ENCODE measurements at places on chromosomes 7 and 10.

DNA sequence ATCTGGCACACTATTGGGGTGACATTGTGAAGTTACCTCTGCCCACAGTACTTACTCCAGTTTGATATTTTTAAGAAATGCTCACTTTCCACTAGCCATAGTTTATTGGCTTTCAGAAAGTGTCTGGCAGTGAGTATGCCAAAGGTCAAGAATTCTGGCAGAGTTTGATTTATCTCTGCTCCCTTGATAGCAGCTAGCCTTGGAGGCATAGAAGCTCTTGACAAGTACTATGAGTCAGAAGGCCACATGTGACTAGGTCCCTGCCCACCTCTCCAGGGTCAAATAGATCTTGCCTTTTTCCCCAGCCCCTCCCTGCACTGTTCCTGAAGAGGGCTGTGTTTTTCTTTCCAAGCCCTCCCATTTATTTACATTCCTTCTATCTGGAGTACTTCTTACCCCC, 202.2 kb downstream of the AUTS2 start:
- DNase-seq: no peak

DNA sequence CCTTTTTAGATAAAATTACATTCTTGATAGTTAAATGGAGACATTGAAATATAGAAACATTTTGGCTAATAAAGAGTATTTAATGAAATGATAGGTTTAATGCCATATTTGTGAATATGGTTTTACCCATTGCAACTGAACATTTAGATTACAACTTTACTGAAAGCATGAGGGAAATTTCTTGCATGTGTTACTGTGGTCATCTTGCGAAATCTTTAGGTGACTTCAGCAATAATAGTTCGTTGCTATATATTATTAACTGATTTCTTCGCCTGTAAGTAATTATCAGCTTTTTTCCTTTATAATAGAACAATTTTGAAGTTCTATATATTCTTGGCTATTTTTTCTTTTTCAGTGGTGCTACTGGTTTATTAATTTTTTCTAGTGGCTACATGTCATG, 83.2 kb downstream of the MLLT10 start:
- DNase-seq: no peak

GRCh38 chr10:44702531-44702930, 208.6 kb upstream of the TMEM72 start:
- no peak for DNase-seq

DNA sequence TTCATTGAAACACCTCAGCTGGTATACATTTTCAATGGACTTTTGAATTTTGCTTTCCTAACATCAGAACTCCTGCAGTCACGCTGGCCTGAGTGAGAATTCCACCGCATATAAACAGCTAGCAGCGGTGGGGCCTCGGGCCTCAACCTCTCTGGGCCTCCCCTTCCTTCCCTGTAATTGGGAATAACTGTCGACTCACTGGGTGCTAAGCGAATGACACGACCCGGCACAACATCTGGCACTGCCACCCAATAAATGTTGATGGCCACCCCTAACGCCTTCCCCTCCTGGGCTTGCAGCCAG, 670 bp downstream of the RCC1L start:
- DNase-seq: no peak

- DNase-seq: no peak
Measured at GRCh38 chr10:43231523-43232078, 35.3 kb downstream of the RASGEF1A start.

DNA sequence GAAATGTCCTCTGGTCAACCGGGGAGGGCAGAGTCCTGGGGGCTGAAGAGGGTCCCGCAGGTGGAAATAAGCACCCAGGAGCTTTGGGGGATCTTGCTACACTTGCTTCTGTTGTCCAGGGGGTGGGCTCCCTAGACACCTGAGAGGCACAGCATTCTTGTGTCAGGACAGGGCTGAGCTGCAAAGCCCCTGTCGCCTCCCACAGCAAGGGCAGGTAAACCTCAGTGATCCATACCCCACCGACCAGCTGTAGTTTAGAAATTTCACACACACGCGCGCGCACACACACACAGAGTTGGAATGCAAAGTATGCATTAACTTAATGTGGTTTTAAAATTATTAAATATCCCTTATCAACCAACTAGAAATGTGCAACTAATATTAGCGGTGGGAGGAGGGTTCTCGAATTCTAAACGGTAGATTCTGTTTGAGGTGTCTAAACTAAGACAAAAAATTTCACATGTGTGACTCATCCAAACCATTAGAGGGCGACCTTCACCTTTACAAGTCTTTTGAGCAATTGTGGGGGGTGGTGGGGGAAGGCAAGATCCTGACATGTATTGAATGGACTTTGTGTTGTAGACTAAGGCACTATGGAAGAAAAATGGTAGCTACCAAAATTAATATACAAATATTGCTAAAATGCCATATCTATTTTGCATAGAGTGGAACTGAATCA, 34.3 kb upstream of the PTF1A start:
- DNase-seq: no peak

- DNase-seq: no peak
Measured at GRCh38 chr7:24172856-24173255, 111.1 kb upstream of the NPY start.

- DNase-seq: no peak
Measured at GRCh38 chr10:43444897-43445466, 8.1 kb downstream of the ZNF487 start.

DNA sequence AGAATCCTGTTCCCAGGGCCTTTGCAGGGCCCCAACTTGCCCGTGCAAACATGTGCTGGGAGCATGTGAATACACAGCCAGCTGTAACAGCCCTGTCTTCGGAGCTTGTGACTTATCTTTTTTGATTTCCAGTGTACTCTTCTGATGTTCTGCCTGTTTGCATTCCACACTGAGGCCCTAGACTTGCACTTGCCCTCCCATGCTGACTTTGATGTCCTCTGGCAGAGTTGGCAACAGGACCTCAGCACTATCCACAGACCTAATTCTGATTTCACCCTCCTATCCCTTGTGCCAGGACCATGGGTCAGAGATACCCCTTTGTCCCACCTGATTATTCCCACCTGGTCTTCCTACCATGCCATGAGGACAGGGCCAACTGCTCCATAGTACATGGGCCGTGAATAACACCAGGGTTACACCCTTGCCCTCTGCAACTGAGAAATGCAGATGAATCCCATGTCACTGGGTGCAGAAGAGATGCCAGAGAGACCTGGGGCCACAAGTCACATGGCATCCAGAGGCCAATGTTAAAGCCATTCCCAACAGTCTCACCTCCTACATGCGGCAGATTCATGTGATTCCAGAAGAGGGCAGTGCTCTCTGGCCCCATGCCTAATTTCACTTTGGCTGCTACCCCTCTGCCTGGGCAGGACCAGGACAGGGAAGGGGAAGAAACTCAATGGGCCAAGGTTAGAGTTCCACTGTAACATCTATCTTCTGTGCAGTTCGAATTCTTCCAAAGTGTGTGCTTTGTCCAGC, 43.0 kb downstream of the SCRN1 start:
- DNase-seq: no peak

GRCh38 chr7:80449836-80450235, 62.0 kb downstream of the GNAT3 start:
- no peak for DNase-seq

- DNase-seq: no peak
Measured at GRCh38 chr10:22624287-22624738, 90.1 kb downstream of the PIP4K2A start.

DNA sequence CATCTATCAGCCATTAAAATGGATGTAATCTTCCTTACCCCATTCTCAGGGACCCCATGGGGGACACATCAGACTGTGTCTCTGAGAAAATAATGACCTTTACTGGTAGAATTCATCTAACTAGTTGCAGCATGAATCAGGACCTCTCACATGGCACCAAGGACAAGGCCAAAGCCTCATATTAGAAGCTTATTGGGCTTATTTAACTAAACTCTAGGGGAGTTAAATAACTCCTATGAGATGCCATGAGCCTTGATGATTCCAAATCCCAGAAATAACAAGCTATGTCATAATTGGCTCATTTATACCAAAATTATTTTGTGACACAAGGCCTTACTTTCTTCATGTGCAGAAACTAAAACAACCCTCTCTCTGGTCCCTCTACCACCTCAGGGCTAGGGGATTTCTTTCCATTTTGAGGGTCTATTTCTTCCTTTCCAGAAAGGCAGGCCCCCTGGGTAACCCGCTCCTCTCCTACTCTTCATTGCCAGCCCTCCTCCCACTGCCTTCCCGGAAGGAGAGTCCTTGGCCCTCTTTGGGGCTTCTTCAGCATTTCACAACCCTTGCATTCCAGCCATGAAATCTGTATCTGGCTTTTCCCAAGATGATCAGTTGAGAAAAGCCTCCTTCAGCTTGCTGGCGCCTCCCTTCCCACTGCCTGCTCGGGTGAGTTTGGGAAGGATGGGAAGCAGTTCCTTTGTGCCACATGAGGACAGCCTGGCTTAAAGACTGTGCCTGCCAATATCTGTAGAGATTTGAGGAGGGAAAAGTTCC, 41.8 kb upstream of the TRIM8 start:
- DNase-seq: no peak

DNA sequence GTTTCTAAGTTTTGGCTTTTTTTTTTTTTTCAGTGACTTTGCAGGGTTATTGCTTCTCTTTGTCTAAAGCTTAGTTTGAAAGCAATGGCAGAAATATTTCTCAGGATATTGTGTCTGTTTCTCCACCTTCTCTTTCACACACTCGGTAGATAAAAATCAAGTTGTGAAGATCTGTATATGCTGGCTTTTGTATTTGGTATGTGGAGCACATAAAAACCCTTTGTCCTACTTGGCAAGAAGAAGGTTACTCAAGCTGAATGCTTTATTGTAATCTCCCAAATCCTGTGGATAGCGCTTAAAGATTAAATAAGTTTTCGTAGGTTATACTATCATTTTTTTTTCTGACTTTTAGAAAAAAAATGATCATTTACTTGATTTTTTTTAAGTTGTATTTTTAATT, 172.4 kb downstream of the CDCA7L start:
- no peak for DNase-seq

- no peak for DNase-seq
Measured at GRCh38 chr7:150800581-150801241, at the start of gene TMEM176A. TSS of gene TMEM176A (plus strand) at chr7:150800769. CDS start at chr7:150801551, 782 bp downstream.

GRCh38 chr7:43484678-43485395, 98.1 kb upstream of the STK17A start:
- DNase-seq: no peak

DNA sequence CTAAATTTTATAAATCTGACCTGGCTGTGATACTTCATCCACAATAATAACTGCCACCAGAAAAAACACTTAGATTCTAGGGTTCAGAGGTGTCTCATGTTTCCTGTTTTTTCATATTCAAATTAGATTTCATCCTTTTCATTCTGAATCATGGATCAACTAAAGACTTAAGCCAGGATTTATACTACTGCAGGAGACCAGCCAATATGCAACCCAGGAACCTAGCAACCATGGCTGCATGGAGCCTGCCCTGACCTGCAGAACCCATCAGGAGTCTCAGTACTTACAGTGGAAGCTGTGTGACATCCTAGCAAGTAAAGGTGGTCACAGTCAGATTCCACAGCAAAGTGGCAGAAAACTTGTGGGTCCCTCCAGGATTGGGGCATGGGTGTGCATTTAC, 40.5 kb upstream of the RNF148 start:
- DNase-seq: no peak

DNA sequence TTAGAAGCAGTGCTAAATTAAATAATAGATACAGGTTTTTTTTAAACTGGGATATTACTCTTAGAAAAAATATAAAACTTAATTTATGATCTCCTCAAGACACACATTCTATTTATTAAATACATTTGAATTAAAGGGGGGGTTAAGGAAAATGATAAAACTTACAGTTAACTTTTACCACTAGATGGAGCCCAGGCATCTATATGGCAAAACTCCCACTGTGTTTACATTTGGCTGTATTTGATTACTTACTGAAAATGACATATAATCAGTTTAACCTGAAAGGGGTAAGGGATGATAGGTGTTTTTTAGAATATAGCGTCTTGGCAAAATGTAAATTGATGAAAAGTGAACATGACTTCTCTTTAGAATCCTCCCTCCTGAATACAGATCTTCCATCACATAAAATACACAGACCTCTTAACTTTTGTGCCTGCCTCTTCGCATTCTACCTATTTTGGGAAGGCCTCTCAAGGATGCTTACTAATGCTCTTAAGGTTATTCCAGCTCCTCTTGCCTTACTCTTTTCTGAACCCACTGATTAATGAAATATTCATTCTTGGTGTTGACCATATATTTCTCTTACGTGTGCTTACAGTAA, 235.7 kb downstream of the AGMO start:
- no peak for DNase-seq

DNA sequence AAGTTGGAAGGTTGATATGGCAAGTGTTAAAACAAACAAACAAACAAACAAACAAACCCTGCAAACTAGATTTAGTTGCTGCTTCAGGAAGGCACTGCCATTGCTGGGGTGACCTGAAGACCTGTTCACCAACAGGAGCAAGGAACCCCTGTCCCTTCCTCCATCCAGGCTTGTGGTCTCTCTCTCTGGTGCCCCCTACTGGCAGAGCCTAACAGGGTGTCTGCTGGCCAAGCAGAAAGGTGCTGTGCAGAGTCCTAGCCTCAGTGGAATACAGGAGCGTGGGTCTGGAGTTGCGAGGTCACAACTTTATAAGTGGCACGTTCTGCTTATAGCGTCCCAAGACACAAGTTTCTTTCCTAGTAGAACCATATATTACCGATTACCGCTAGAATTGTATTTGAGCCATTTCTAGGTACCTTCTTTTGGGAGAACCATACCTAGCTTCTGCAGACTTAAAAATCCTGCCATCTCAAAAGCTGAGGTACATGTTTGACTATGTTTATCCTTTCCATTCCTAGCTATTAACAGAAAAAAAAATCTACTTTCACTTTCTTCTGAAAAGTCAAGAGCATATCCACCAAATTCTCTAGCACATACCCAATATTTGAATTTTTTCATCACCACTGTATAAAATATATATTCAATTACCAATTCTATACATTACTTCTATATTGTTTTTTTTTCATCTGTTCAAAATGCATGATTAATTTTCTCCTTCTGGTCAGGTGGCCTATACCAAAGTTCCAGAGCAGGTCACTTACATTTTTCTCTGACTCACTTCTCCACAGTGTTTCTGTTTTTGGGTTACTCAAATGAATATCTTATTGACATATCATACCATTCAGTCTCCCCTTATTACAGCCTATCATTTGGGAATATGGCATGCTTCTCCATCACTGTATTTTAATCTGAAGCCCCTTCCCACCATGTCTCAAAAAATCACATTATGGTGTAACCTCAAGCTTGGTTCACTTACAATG, 29.1 kb upstream of the CALD1 start:
- DNase-seq: peak; percentile 37

GRCh38 chr10:12488626-12489025, 139.3 kb downstream of the CAMK1D start:
- DNase-seq: no peak

DNA sequence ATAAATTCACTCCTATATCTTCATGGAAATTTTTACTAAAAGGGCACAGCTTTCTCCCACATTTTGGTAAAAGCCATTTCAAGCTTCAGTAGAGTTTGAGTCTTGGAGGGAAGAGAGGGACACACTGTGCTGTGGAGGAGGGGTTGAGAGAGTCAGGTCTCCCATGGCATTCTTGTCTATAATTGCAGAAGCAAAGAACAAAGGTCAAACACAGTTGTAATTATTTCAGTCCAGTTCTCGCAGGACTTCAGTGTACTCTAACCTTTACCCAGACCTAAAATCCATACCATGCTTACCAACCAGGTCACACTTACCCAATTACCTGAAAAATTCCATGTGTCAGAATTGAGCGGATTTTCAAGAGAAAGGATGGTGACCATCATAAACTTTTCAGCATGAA, 298.4 kb downstream of the XPNPEP1 start:
- DNase-seq: no peak

GRCh38 chr7:134873253-134873652, 93.8 kb downstream of the CALD1 start:
- no peak for DNase-seq
